ENCODE measurements at places on chromosomes 1 and 21.

GRCh38 chr1:181173761-181174447, 85.4 kb downstream of the IER5 start:
- no peak for DNase-seq

DNA sequence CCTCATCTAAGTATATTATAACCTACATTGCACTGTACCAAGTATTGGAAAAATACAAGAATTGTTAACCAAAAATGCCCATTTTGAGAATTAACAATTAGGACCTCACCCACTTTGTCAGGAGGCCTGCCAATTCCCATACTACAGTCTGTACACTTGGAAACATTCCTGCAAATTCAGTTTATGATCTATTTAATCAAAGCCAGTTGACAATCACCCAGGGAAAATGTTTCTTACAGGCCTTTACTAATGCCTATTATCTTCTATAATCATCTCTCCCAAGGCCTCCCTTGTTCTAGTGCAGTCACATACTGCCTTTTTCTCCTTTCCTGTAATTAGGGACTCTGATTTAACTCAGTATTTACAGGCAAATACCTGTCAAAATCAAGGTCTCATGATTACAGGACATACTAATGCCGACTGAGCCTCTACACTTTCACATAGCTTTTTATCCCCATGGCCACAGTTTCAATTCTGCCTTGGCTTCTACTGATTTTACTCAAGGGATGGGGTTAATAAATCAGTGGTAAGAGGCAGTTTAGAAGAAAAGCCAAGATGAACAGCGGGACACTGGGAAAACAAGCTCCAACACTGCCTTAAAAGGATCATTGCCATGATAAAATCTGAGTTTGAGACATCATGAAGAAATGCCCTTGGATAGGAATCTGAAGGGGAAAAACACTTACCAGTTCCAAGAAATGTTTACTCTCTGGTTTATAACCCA, 338.7 kb downstream of the VAV3 start:
- no peak for DNase-seq

- DNase-seq: no peak
Observed at GRCh38 chr1:1210726-1211540, 3.0 kb downstream of the TNFRSF4 start.

DNA sequence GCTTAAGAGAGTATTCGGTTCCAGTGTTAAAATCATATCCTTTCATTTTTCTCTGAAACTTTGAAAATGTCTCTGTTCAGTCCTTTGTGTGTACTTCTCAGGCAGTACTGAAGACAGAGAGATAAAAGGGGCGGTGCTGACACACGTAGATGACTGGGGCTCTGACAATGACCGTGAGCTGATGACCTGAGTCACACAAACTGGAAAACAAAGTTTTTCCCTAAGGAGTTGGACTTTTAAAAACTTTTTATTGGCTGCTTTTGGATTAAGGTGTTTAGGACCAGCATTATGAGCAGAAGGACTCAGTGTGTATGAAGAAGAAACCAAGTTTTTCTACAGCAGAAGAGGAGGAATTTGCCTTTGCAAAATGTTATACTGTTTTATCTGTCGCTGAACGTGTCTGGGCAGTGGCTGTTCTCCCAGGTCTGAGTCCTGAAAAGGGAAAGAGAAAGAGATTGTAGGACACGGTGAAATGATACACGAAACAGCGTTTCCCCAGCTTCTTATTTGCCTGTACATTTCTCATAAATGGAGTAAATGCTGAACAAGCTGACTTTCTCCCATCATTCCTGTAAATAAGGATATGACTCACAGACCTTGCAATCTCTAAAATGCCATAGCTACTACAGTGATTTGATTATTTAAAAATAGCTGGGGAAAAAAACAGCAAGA, 51.5 kb downstream of the MAP3K7CL start:
- DNase-seq: peak; percentile 11

- no peak for DNase-seq
Observed at GRCh38 chr1:216690603-216691002, 32.6 kb downstream of the ESRRG start.

DNA sequence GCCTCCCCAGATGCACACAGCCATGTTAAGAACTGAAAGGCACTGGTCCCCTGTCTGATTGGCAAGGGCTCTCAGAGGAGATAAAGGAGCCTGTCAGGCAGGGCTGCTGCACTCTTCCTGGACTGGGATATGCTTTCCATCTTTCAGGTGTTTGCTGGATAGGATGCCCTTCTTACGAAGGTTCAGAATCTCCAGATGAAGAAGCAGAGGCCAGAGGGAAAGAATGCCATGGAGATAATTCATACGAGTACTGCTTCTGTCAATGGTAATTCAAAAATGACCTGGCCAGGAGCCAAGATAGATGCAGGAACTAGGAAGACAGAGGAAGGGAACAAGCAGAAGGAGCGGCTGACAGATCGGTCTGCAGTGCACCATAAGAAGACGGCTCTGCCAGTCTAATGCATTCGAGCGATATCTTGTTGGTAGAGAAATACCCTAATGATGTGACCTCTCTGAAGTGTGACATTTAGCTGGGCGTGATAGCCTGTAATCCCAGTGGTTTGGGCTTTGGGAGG, 16.6 kb upstream of the ATP2B4 start:
- no peak for DNase-seq

GRCh38 chr1:94579876-94580294, 38.3 kb upstream of the F3 start:
- DNase-seq: no peak

DNA sequence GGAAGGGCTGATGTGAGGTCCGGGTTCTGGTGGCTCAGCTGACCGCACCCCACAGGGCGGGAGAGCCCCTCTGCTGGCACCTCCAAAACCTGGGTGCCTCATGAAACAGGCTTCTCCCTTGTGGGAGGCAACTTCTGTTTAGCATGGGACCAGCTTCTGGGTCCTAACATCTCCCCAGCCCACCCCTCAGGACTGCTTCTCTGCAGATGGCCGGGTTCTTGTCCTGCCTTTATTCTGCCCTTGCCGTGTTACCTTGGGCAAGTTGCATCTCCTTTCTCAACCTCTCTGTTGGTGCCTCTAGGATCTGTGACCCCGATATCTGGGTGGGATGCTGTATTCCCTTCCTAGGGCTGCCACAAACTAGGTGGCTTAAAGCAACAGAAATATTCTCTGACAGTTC, 15.0 kb upstream of the TTC22 start:
- DNase-seq: no peak

GRCh38 chr21:22154579-22155274, 1156.5 kb downstream of the NCAM2 start:
- DNase-seq: no peak

- no peak for DNase-seq
Observed at GRCh38 chr1:95369985-95370690, 136.1 kb downstream of the RWDD3 start.

DNA sequence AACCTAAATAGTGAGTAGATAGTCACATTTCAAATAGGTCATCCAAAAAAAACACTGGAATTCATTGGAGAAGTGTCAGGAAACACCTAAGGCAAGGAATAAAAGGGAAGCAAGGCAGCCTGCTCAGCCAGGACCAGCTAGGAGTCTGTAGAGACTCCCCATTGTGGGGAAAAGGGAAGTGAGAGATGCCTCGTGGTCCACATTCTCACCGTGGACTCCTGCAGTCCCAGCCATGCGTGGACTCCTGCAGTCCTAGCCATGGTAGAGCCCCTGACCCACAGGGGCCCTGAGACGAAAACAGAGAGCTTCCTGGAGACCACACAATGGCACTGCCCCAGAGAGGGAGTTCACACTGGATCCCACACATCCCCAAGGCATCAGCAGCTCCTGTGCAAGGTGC, 97.5 kb downstream of the LRIG2 start:
- no peak for DNase-seq

- DNase-seq: no peak
Observed at GRCh38 chr21:29385934-29386520, 87.3 kb downstream of the BACH1 start.

DNA sequence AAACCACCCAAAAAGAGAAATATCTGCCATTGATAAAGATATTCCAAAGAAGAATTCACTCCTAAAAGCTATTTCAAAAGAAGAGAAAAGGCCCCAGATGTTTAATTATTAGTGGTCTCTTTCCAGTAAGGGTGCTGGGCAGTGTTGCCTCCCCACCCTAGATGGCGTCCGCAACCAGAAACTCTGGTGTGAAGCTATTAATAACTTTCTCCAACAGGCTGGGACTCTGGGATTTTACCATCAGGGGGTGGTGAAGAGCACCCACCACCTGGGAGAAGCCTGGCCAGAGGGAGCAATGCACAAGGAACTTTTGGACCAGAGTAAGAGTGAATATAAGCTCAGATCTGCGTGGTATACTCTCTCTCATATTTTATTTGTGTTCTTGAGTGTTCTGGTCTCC, 115.4 kb upstream of the TIAM1 start:
- DNase-seq: no peak

DNA sequence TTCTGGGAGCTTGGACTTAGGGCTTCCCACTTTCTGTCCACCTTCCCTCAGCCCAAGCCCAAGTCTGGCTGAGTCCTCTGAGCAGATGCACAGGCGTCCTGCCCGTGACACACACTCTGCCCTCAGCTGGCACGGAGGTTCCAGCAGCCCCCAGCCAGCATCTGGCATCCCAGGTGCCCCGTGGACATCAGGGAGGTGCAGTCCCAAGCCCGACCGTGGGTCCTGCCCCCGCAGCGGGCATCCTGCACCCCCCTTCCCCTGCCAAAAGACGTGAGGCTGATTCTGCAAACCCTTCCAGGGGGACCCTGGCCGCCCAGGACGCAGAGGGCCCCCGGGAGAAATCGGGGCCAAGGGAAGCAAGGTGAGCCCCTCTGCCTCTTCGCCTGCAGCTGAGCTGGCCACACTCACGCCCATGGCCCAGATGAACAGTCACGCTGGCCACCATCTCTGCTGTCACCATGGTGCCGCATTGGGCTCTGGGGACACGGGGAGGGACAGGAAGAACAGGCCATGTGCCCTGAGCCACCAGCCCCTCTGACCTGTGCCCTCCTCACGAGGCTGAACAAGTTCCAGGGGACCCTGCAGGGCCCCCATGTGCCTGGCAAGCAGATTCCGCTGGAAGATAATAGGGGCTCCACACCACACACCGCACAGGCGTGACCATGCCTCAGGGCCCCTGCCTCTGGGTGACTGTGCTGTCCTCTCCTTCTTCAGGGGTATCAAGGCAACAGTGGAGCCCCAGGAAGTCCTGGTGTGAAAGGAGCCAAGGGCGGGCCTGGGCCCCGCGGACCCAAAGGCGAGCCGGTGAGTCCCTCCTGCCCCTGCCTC, 20.6 kb downstream of the COL6A2 start:
- DNase-seq: no peak

DNA sequence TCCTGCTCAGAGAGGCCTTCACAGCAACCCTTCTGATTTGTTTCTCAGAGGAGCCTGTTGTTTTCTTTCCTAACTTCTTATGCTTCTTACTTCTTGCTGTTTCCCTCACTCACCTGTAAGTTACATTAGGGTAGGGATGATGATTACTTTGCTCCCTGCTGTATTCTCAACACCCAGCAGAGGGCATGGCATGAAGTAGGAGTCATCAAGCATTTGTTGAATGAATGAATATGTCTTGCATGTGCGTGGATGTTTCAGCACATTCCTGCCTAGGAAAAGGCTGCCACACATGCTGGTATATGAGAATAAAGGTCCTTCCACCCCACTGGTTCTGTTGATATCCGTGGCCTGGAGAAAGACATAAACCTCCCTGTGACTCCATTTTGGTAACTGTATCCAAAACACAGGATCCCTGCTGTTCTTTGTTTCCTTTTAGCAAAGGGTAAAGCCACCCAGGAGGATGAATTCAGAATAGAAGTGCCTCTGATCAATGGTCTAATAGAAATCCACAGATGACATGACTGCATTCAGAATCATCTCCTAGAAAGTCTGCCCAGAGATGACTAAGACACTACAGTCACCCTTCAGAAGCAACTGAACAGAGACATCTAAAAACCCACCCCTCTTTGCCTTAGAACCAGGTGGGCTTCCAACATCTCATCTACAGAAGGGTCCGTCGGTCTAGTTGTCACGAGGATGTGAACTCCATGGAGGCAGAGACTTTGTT, 168.8 kb downstream of the ZSCAN20 start:
- DNase-seq: peak; percentile 34

GRCh38 chr1:7039590-7040220, 254.5 kb downstream of the CAMTA1 start:
- DNase-seq: no peak

GRCh38 chr1:236338096-236338495, 56.0 kb upstream of the EDARADD start:
- no peak for DNase-seq

GRCh38 chr1:25128121-25128621, 104.1 kb downstream of the SYF2 start:
- no peak for DNase-seq

DNA sequence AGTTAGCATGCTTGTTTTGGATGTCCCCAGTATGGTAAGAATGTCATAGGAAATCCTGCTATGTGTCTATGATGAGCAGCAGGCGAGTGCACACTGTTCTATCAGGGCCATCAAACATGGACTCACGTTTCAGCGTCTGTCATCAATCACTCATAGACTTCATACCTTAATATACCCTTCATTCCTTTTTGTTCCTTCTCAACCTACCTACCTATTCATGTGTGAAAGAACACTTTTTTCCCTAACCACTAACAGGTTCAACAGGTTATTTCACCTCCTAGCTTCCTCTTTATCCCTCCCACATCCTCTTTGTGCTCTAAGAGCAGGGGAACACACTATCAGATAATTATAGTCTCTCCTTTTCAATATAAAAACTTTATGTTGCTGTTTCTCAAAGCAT, 300.6 kb downstream of the TM2D1 start:
- DNase-seq: no peak

- no peak for DNase-seq
Observed at GRCh38 chr1:214899908-214900460, 182.6 kb upstream of the KCNK2 start.

GRCh38 chr21:32548978-32549377, 36.3 kb downstream of the TCP10L start:
- DNase-seq: no peak

DNA sequence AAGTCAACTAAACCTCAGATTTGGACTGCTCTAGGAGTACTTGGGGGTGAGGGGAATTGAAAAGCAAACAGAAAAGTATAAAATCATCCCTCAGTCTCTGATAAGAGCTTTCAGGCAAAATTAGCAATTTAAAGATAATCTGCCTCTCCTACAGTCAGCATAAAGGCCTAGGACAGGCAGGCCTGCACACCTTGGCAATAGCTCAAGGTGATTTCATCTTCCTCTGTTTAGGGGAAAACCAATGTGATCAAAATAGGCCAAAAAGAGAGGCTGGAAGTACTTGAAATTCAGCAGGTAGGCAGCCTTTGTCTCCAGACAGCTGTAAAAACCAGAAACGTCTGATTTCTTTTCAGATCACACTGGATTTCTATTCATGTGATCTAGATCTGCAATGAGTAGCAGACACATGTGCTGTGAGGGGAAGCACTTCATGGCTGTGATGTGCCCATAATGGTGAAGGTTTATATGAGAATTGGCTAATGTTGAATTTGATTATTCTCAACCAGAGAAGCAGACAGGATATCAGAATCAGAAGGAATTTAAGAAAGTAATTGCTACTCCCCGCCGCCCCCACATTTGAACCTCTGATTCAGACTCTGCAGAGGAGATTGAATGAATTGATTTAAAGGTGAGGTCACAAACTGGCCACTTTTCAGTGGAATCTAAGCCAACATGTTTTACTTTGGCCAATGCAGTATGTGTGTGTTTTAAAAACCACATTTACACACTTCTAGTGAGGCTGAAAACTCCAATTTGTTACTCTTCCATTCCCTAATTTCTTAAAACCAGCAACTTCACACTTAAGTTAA, 45.8 kb upstream of the DNASE2B start:
- no peak for DNase-seq

GRCh38 chr1:57800376-57800775, 376.5 kb upstream of the DAB1 start:
- DNase-seq: no peak

- no peak for DNase-seq
Observed at GRCh38 chr1:230537456-230537855, 104.8 kb upstream of the COG2 start.

- DNase-seq: peak; percentile 26
Observed at GRCh38 chr1:101291562-101292380, 55.0 kb downstream of the S1PR1 start.

Measured in HuH-7.5 (cell line).